Thoracic aorta (tissue), 2 donors: ENCODE measurements at places on chromosomes 2 and 18. TPM values are rescaled to one million over a fixed set of nuclear protein-coding genes. Genes with fewer than 3 reads are reported as not detected.

- no peaks in the 10 kb centered on the region for H3K36me3 ChIP-seq
- no peaks in the 10 kb centered on the region for H3K27me3 ChIP-seq
- H3K4me1 ChIP-seq, result no peaks in the 10 kb centered on the region
- no peak overlapping the region for H3K4me3 ChIP-seq
- no peak for DNase-seq
- H3K27ac ChIP-seq, result no peak overlapping the region
Observed at GRCh38 chr2:206255003-206255402, 19.5 kb upstream of the ZDBF2 start.

DNA sequence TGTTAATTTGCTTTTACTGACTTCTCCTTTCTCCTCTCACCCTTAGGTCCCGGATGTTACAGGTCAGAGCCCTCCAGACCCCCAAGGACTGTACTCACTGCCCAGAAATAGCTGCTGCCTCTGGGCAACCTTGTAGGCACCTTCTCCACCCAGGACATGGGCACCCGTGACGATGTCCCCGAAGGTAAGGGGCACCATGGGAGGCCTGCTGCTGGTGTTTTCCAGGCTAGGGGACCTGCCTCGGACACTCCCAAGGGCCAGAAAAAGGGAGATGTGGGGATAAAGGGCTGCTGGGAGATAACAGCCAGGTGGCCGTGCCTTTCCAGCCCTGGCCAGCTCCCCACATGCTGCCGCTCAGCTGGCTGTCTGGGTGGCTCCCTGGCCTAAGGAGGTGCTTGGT, 13.6 kb downstream of the TOGARAM2 start:
- H3K4me1 ChIP-seq, result peaks cover 15% of the 10 kb centered on the region
- DNase-seq, result no peak
- H3K4me3 ChIP-seq, result no peak overlapping the region
- H3K36me3 ChIP-seq, result no peaks in the 10 kb centered on the region

- DNase-seq, result no peak
- no peak overlapping the region for H3K4me3 ChIP-seq
- no peaks in the 10 kb centered on the region for H3K27me3 ChIP-seq
- H3K36me3 ChIP-seq, result no peaks in the 10 kb centered on the region
- no peaks in the 10 kb centered on the region for H3K4me1 ChIP-seq
Observed at GRCh38 chr18:12258719-12259705, 4.9 kb downstream of the CIDEA start.

GRCh38 chr2:9097239-9097638, 93.8 kb upstream of the MBOAT2 start:
- H3K27ac ChIP-seq, result no peak overlapping the region
- no peak for DNase-seq
- H3K4me3 ChIP-seq, result no peak overlapping the region
- no peaks in the 10 kb centered on the region for H3K36me3 ChIP-seq

DNA sequence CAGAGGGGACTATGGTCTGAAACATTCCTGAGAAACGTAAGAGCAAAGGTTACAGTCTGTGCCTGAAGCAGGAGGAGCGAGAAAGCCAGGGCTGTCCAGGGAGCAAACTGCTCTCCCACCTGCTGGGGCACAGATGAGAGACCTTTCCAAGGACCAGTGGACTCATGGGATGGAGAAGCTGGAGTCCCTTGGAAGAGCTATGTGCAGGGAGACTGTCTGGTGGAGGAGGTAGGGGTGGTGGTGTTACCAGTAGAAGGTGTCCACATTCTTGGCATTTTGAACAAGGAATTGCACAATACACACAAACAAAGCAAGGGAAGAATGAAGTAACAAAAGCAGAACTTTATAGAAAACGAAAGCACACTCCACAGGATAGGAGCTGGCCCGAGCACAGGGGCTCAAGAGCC, 97.9 kb upstream of the CYRIA start:
- H3K27ac ChIP-seq, result no peak overlapping the region
- no peaks in the 10 kb centered on the region for H3K36me3 ChIP-seq
- peak overlapping the region; percentile 41 for H3K4me3 ChIP-seq
- no peaks in the 10 kb centered on the region for H3K27me3 ChIP-seq

GRCh38 chr2:220072669-220073220, 445.3 kb downstream of the SLC4A3 start:
- no peak overlapping the region for H3K27ac ChIP-seq
- DNase-seq, result no peak
- no peaks in the 10 kb centered on the region for H3K27me3 ChIP-seq
- H3K4me1 ChIP-seq, result no peaks in the 10 kb centered on the region
- no peaks in the 10 kb centered on the region for H3K36me3 ChIP-seq
- no peak overlapping the region for H3K4me3 ChIP-seq

GRCh38 chr2:189347540-189347939, 93.7 kb upstream of the WDR75 start:
- no peaks in the 10 kb centered on the region for H3K27me3 ChIP-seq
- DNase-seq, result no peak
- peaks cover 41% of the 10 kb centered on the region for H3K4me1 ChIP-seq
- peak overlapping the region; percentile 68 for H3K27ac ChIP-seq
- no peaks in the 10 kb centered on the region for H3K36me3 ChIP-seq
- H3K4me3 ChIP-seq, result no peak overlapping the region

DNA sequence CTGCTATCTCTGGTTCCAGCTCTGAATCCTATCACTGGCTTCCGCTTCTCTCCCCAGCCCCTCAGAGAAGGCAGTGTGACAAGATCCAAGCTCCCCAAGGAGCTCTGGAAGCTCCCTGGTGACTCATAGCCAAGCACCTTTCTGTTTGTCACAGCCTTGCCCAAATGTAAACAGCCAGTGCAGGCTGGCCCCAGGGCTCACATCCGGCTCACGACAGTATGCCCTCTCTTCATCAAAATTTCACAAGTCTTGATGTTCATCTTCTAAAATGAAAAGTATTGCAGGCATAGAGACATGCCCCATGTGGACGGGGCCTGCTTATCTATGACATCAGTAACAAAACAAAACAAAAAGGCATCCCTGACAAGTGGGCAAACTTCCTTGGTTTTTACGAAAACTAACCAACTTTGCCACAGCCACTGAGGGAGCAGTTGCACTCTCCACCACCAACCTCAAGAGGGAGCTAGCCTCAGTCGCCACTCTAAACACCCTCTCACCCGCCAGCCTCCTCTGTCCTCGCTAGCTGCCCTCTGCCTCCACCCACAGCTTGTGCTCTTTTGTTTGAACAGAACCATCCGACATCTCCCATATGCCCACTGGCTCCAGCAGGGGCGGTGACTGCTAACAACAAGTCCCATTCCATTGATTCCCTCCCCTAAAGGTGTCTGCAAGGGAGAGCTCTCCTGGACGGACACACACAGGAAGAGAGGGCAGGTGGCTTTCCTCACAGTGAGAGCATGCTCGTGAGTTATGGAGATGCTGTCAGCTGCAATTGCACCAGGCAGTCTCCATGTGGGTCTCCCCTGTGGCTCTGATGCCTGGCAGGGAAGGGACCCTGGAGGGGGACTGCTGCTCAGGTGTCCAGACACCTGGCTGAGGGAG, 71.0 kb upstream of the DAPL1 start:
- no peak overlapping the region for H3K4me3 ChIP-seq
- peaks cover 23% of the 10 kb centered on the region for H3K4me1 ChIP-seq
- H3K27me3 ChIP-seq, result no peaks in the 10 kb centered on the region
- no peak overlapping the region for H3K27ac ChIP-seq
- no peaks in the 10 kb centered on the region for H3K36me3 ChIP-seq

- H3K4me1 ChIP-seq, result peaks cover 12% of the 10 kb centered on the region
- DNase-seq, result no peak
- no peak overlapping the region for H3K4me3 ChIP-seq
- H3K36me3 ChIP-seq, result peaks cover 53% of the 10 kb centered on the region
Observed at GRCh38 chr2:1659951-1660565, 84.3 kb downstream of the PXDN start.

GRCh38 chr2:66874411-66874810, 439.5 kb downstream of the MEIS1 start:
- no peak for DNase-seq
- no peaks in the 10 kb centered on the region for H3K27me3 ChIP-seq
- no peak overlapping the region for H3K27ac ChIP-seq
- H3K4me3 ChIP-seq, result no peak overlapping the region
- no peaks in the 10 kb centered on the region for H3K4me1 ChIP-seq

DNA sequence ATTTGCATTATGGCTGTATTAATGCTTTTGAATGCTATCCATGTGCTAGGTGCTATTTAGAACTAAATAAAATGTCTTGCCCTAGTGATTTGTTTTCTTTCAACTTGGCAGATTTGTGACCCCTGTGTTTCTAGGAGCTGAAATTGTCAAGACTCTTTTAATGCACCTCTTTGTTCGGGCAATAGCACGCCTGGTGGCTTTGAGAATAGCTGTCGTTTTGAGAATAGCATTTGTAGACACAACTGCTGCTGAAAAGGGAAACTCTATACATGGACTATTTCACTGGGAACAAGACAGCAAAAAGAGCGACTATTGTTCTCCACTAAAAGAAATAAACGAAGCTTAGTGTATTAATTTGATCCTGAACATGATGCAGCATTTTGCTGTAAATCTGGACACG, 352.1 kb upstream of the ZNF521 start:
- H3K27me3 ChIP-seq, result no peaks in the 10 kb centered on the region
- no peaks in the 10 kb centered on the region for H3K4me1 ChIP-seq
- H3K4me3 ChIP-seq, result no peak overlapping the region
- H3K27ac ChIP-seq, result no peak overlapping the region
- no peaks in the 10 kb centered on the region for H3K36me3 ChIP-seq

GRCh38 chr2:129813404-129813803, 166.1 kb upstream of the RAB6C start:
- no peaks in the 10 kb centered on the region for H3K4me1 ChIP-seq
- no peaks in the 10 kb centered on the region for H3K27me3 ChIP-seq
- H3K36me3 ChIP-seq, result no peaks in the 10 kb centered on the region
- no peak overlapping the region for H3K4me3 ChIP-seq
- no peak for DNase-seq

GRCh38 chr2:24543252-24543651, 52.2 kb downstream of the NCOA1 start:
- H3K27me3 ChIP-seq, result no peaks in the 10 kb centered on the region
- no peak overlapping the region for H3K4me3 ChIP-seq
- H3K27ac ChIP-seq, result no peak overlapping the region
- no peaks in the 10 kb centered on the region for H3K4me1 ChIP-seq
- DNase-seq, result no peak
- no peaks in the 10 kb centered on the region for H3K36me3 ChIP-seq

DNA sequence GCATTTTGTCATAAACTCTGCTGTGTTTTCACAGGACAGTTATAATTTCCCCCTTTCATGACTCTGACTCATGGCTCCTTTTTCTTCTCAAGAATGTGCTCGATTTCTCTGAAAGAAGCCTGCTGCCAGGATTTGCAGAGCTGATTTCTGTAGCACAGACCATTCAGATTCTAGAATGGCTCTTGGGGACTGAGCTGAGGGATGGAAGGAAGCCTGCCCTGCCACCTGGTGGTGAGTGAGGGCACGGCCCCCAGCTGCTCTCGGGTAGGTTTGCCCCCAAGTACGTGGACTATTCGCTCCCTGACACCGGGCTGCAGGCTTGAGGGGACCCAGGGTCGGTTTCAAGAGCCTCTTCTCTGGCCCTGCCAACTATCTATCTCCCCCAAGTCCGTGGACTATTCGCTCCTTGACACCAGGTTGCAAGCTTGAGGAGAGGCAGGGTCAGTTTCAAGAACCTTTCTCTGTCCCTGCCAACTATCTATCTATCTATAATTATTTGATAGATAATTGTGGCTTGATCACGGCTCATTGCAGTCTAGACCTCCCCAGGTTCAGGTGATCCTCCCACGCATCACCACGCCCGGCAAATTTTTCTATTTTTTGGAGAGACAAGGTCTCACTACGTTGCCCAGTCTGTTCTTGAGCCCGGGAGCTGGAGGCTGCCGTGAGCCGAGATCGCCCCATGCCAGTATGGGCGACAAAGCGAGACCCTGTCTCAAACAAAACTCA, 1.4 kb upstream of the SMYD5 start:
- peak overlapping the region; percentile 72 for H3K27ac ChIP-seq
- H3K36me3 ChIP-seq, result no peaks in the 10 kb centered on the region
- peaks cover 36% of the 10 kb centered on the region for H3K4me1 ChIP-seq
- no peaks in the 10 kb centered on the region for H3K27me3 ChIP-seq

DNA sequence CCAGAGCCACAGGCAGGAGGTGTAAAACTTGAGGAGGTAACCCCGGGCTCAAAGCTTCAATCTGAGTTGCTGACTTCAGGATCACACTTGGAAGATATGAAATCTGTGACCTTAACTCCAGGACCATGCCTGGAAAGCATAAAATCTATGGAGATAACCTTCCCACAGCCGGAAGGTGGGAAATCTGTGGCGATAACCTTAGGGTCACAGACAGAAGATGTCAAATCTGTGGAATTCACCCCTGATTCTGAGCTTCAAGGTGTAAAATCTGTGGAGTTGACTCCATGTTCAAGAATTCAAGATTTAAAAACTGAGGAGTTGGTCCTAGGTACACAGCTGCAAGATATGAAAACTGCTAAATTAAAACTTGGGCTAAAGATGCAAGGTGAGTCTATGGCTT, 11.6 kb upstream of the ZNF512 start:
- no peak overlapping the region for H3K27ac ChIP-seq
- no peak for DNase-seq
- no peaks in the 10 kb centered on the region for H3K27me3 ChIP-seq
- H3K4me1 ChIP-seq, result no peaks in the 10 kb centered on the region

DNA sequence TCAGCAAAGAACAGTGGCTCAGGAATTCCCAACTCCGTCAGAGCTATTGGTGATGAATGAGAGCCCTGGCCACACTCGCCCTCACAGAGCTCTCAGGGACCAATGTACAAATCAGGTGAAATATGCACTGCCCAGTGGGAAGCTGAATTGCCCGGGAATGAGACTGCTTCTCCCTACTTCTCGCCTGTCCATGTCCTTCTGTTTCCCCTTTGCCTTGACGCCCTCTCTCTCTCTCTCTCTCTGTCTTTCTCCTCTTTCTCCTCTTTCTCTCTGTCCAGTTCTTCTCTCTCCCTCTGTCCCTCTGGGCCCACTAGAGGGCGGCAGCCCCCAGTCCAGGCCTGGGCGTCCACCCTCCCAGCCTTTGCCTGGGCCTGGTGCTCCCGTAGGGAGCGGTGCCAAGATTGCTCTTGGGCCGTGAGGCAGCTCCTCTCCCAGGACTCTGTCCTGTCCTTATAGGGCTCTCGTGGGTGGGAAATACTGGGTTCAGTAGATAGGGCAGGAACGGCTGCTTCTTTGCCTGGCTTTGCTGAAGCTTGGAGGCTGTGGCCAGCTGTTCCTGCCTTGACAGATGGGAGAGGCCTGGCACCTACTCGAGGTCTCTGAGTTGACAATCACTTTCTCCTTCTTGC, 28.4 kb upstream of the PUM2 start:
- peak; percentile 60 for DNase-seq
- peak overlapping the region; percentile 23 for H3K27ac ChIP-seq
- H3K4me3 ChIP-seq, result no peak overlapping the region
- H3K36me3 ChIP-seq, result no peaks in the 10 kb centered on the region
- no peaks in the 10 kb centered on the region for H3K27me3 ChIP-seq

The IL1F10 gene
- total RNA-seq, result not detected

The TEX44 gene
- total RNA-seq, result not detected

The INPP1 gene
- total RNA-seq, result 36.6 TPM

The GKN2 gene
- 9.7 TPM for total RNA-seq

The LNPK gene
- total RNA-seq, result 25.5 TPM

The DES gene
- 302 TPM for total RNA-seq
